ENCODE measurements at places on chromosomes 1 and 21.
A peak's percentile ranks its signal among the peaks of the same experiment; 100 is the strongest.

DNA sequence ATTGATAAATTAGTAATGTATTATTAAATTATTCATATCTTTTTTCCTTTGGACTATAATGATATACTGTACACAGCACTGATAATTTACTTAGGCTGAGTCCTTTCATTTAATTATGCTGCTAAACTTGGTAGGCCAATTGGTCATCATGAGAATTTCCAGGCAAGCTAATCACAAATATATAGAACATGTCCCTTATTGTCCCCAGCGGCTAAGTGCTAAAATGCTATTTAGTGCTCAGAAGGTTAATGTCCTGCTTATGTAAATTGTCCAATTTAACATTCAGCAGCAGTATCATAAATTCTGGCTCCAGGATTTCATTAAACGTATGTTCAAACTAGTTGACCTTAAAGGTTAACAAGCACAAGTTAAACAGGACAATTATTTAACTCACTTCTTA is 30.0 kb upstream of the RRP15 start:
- DNase-seq = no peak

DNA sequence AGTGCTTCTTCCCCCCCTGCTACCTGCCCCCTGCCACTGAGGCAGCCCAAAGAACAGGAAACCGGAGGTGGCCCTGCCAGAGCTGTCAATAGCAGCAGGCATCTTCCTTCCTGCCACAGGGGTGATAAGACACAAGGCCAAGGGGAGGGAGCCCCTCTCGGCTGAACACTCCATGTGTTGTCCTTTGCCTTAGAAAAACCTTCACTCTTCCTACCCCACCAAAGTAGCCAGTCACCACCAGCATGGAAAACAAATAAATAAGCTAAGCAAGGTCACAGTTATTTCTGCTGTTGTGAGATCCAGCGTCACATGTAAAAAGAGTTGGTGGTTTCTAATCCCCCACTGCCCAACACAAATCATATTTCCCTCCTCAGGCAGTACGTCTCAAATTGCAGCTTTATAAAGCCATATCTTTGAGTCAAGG is 104.8 kb upstream of the DPT start:
- no peak for DNase-seq

DNA sequence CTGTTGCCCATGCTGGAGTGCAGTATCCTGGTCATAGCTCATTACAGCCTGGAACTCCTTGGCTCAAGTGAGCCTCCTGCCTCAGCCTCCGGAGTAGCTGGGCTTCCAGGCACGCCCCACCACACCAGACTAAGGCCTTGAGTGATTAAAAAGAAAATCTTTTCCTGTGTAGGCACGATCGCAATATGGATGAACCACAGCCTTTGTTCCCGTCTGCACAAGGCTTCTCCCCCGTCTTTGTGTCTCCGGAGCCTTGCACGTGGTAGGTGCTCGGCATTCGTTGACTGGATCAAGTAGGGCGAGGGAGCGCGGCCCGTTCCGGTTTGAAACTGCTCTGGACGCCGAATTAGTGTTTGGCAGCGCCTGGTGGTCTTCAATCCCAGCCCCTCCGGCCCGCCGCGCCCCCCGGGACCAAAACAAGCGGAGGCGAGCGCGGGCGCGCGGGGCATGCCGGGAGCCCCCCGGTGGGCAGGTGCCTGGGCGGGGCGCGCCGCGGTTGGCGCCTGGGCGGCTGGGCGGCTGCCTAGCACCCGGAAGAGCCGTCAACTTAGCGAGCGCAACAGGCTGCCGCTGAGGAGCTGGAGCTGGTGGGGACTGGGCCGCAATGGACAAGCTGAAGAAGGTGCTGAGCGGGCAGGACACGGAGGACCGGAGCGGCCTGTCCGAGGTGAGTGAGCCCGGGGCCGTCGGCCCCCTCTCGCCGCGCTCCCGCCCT is at the start of gene SFT2D2:
TSS of gene SFT2D2 (plus strand) at position 529 of the 715 bp plus-strand sequence. CDS start at position 605, 76 bp downstream.
- DNase-seq = peak; percentile 89

GRCh38 chr1:164668491-164669400 is 109.8 kb downstream of the PBX1 start:
- no peak for DNase-seq

- DNase-seq = no peak
These were observed 34.9 kb upstream of the PTGFRN start for GRCh38 chr1:116874733-116875249.

GRCh38 chr1:34850382-34850781 is 9.2 kb downstream of the SMIM12 start:
- DNase-seq = no peak

DNA sequence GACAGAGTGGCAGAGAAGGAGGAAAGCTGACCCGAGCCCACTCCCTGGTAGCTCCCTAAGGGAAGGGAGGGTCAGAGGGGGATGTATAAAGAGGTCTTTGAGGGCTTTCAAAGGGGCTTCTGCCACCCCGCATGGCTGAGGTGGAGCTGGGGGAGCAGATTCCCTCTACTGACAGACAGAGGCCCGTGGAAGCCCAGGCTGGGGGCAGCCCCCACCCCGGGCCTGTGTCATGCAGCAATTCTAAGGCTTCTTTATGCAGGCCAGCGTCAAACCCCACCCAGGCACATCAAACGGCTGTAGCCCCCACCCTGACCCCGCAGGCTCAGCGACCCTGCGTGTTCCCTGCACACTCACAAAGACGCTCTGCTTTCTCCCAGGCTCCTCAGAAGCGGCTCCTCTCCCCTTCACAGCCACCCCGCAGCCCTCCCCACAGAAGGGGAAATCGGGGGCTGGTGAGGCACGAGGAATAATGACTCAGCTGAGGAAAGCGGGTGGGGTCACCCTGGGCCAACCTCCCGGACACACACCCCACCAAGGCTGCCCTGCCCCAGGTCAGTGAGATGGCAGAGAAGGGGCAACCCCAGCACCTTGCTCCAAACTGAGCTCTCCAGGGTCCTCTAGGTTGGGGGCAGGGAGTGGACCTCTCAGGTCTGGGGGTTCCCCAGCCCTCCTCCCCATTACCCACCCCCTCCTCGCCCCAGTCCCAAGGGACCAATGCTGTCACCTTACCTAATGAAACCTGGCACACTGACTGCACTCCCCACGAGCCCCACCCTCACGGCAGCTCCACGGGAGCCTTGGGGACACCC is 10.8 kb downstream of the SLC45A3 start:
- DNase-seq = no peak

DNA sequence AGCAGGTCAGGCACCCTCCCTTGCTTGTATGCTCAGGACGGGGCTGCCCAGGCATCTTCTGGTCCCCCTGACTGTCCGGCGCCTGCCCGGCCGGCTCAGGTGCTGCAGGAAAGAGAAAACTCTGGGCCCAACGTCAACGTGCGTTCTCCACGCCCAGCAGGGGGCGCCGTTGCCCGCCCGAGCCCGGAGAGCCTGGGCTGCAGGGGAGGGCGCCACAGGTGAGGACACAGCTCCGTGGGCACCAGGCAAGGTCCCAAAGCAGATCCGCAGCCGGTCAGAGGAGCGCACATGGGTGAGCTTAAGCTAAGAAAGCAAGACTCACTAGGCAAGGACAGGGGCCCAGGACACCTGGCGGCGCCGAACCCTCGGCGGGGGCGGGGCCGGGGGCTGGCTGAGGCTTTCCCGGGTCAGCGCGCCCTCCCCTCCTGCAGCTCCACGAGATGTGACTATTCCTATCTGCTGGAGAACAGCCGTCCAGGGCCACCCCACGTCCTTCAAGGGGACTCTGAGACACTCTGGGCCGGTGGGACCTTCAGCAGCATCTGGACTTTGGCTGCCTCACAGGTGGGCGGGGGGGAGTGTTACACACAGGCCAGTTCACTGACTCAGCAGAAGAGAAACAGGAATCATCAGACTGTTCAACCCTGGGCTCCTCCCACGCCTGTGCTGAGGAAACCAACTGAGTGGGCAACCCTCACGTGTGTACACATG is 29.3 kb downstream of the KRTAP10-1 start:
- peak; percentile 51 for DNase-seq

DNA sequence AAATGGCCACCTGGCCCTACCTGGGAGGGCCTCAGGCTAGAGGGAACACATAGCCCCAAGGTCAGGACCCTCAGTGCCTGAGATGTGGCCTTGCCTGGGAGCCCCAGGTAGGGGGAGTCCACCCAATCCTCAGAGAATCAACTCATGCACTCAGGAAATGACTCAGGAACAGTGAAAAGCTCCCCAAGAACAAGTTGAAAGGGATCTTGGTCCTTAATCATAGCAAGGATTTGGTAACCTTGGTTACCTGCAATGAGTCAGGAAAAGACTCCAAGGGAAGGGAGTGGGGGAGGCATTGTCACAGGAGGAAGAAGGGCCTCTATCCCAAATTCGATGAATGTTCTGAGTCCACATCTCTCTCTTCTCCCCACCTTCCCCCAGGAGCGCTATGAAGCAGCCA is 17.0 kb downstream of the MAP7D1 start:
- DNase-seq = no peak

- no peak for DNase-seq
These were observed 70.2 kb downstream of the TOR3A start for GRCh38 chr1:179151908-179152682.

GRCh38 chr1:208997726-208998312 is 585.7 kb upstream of the CAMK1G start:
- DNase-seq = no peak

GRCh38 chr1:44790968-44791801 is 3.2 kb upstream of the BEST4 start:
- no peak for DNase-seq

DNA sequence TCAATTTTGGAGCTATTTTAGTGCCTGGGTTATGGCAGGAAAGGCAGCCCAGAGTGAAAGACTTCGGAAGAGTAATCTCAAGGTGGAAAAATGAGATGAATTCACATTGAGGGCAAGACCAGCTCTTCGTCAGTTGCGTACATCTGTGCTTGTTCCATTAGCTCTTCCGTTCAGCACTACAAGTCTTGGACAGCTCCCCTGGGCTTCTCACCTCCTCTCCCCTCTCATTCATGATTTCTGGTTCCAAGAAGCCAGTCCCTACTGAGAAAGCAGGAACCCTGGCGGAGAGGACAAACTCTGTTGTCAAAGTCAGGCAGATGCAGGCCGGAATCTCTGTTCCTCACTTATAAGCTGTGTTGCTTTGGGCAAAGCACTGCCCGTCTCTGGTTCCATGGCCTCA is 76.5 kb downstream of the ACTL8 start:
- peak; percentile 54 for DNase-seq

GRCh38 chr1:119724611-119725218 is 13.0 kb downstream of the PHGDH start:
- DNase-seq = no peak

- DNase-seq = no peak
These were observed 119.9 kb upstream of the POU3F1 start for GRCh38 chr1:38166461-38166860.

- DNase-seq = no peak
These were observed 49.6 kb downstream of the UBE2T start for GRCh38 chr1:202291961-202292712.

- no peak for DNase-seq
These were observed 8.3 kb downstream of the TRIM45 start for GRCh38 chr1:117113199-117113598.

GRCh38 chr1:228077565-228078330 is 4.8 kb upstream of the ARF1 start:
- DNase-seq = peak; percentile 12

GRCh38 chr1:186887203-186887602 is 58.5 kb downstream of the PLA2G4A start:
- no peak for DNase-seq

- DNase-seq = no peak
These were observed 309.5 kb downstream of the ASTN1 start for GRCh38 chr1:176854758-176855745.

DNA sequence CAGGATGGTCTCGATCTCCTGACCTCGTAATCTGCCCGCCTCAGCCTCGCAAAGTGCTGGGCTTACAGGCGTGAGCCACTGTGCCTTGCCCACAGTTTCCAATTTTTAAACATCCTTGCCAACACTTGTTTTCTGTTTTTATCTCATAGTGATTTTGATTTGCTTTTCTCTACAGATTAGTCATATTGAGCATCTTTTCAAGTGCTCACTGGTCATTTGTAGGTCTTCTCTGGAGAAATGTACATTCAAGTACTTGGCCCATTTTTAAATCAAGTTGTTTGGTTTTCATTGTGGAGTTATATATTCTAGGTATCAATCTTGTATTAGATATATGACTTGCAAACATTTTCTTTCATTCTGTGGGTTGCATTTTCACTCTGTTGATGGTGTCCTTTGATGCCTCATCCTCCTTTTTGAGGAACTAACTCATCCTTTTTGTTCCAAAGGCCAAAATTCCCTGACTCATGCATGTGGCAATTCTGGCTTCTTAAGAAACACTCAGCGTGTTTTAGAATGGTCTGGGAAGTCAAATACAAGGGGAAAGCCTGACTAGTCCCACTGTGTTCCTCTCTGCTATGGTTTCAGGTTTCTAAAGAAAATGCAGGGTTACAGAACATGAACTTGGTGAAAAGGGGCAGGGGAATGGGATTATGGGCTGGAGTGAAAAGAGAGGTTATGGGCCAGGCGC is 37.3 kb downstream of the PTAFR start:
- no peak for DNase-seq

DNA sequence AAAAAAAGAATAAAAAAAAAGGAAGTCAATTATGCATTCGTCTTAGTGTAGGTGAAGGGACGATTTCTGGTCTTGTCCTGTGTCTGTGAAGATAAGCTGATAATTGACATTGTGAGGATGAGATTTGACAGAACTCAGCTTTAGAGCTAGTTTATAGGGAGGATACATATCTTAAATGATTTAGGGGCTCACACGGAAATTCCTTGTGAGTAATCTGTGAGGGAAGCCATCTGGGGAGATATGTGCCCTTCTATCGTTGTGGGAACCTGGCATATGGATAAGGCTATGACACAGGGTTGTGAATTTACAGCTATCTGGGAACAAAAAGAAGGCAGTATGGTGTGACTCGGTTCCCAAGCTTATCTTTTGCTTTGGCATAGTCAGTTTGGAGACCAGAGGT is 71.1 kb downstream of the RABGAP1L start:
- no peak for DNase-seq

GRCh38 chr1:200965111-200965805 is 58.3 kb downstream of the KIF21B start:
- DNase-seq = no peak

DNA sequence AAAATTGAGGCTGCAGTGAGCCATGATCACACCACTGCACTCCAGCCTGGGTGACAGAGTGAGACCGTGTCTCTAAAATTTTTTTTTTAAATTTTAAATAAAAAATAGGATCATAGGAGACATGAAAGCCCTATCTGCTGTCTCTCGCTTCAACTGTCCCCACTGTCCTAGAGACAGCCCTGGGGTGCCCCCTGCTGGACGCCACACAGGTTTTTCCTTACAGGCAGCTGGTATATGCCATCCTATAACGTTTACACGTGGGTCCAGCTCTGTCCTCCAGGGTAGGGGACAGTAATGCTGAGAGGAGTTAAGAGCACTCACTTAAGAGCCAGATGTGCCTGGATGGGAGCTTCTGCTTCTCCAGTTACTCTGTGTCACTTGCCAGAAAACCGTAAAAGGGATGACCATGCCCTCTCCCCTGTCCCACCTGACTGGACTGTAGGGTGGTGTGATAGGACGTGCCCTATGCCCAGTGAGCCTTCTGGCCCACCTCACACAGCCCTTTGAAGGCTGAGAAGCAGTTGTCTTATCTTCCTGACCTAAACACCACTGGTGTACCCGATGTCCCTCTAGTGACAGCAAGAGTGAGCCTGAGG is 8.5 kb downstream of the FBXO2 start:
- DNase-seq = peak; percentile 79
